ENCODE measurements at places on chromosomes 6 and 20. TPM values are rescaled to one million over a fixed set of nuclear protein-coding genes. Genes with fewer than 3 reads are reported as not detected.
A peak's percentile ranks its signal among the peaks of the same experiment; 100 is the strongest.

The FOXS1 gene
- not detected for total RNA-seq

The ELOVL4 gene
- 3.2 TPM for total RNA-seq

The NDRG3 gene
- total RNA-seq, result 30.7 TPM

The CST3 gene
- not detected for total RNA-seq

The FERMT1 gene
- total RNA-seq, result 0.48 TPM

The DEFB114 gene
- not detected for total RNA-seq

The ITPA gene
- total RNA-seq, result 85.6 TPM

The TUBB1 gene
- total RNA-seq, result 0.08 TPM

The KCNQ2 gene
- total RNA-seq, result not detected

The CLIC1 gene
- total RNA-seq, result 406 TPM

The BPI gene
- not detected for total RNA-seq

The TCP11 gene
- total RNA-seq, result not detected

The EMILIN3 gene
- not detected for total RNA-seq

The SYCP2 gene
- total RNA-seq, result 6.7 TPM

The PCSK2 gene
- not detected for total RNA-seq

The FAXC gene
- total RNA-seq, result 0.65 TPM

The FAM8A1 gene
- total RNA-seq, result 3.2 TPM

The LTA gene
- 567 TPM for total RNA-seq

DNA sequence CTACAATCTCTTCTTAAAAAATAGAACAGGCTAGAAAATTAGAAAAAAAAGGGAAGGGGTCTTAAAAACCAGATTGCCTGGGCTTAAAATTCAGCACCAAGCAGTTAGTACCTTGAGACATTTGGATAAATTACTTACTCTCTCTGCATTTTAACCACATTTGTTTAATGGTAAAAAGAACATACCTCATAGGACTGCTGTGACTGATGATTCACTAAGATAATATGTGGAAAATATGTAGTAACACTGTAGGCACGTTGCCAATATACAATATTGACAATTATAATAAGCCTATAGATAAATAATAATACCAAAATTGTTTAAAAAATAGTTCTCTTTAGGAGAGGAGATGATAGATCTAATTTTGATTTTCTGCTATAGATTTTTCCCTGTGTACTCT is 750.4 kb downstream of the TENT5A start:
- ATAC-seq, result no peak

DNA sequence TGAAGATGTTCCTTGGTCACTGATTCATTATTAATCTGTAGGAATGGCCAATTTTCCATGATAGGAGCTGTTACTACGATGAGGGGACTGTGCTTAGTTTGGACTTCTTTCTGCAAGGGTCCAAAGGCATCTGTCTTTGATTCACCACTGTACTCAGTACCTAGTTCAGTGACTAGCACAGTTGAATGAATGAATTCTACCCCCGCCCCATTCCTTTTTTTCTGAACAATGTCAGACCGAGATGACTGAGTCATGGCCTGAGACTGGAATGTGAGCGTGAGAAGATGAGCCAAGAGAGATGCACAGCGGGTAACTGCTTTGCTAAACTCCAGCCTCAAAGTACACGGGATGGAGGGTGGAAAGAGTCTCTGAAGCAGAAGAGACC is 419 bp upstream of the SNHG17 start:
- ATAC-seq, result peak; percentile 10

- no peak for ATAC-seq
Observed at GRCh38 chr6:3290931-3291211, 32.1 kb downstream of the PSMG4 start.

- ATAC-seq, result no peak
Observed at GRCh38 chr6:88804701-88805100, 158.7 kb downstream of the RNGTT start.

- no peak for ATAC-seq
Observed at GRCh38 chr6:169074526-169074925, 179.1 kb downstream of the THBS2 start.

- ATAC-seq, result no peak
Observed at GRCh38 chr20:46694484-46694883, 5.2 kb upstream of the TP53RK start.

DNA sequence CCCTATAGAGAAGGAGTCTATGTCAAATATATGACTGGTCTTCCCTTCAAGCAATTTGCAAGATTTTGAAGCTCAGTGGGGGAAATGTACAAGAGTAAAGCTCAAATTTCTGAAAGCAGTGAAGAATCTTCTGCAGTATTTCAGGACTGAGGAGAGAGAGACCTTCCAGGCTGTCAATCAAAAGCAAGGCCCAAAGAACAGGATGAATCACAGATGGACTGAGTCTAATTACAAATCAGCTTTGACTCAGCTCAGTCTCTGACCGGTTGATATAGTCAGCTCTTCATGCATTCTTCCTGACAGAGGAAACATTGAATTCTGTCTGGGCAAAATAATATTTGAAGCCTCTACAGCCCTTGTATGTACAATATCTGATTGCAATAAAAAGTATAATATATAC is 7.7 kb upstream of the HTR1B start:
- no peak for ATAC-seq

- ATAC-seq, result no peak
Observed at GRCh38 chr6:117592983-117593759, 9.1 kb downstream of the GOPC start.

- peak; percentile 100 for ATAC-seq
Observed at GRCh38 chr6:138465007-138465645, 34.2 kb downstream of the NHSL1 start.

DNA sequence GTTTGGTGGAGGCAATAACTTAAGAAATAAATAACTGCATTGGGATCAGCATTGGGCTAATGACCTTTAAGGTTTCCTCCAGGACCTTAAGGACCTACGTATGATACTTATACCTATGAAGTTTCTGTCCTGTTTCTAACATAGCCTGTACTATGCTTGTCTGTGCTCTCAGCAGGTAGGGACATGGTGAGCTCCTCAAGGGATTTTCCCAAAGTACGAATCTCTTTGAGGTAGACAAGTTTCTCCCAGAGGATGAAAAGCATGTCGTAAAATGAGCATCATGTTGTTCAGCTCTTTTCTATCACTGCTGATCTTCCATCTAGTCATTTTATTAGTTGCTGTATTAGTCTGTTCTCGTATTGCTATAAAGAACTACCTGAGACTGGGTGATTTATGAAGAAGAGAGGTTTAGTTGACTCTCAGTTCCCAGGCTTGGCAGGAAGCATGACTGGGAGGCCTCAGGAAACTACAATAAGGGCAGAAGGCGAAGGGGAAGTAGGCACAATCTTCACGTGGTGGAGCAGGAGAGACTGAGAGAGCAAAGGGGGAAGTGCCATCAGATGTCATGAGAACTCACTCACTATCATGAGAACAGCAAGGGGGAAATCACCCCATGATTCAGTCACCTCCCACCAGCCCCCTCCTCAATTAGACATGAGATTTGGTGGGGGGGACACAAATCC is 77.8 kb upstream of the TGM3 start:
- peak; percentile 91 for ATAC-seq

GRCh38 chr20:4086771-4087687 is 71.7 kb upstream of the RNF24 start:
- ATAC-seq, result no peak

DNA sequence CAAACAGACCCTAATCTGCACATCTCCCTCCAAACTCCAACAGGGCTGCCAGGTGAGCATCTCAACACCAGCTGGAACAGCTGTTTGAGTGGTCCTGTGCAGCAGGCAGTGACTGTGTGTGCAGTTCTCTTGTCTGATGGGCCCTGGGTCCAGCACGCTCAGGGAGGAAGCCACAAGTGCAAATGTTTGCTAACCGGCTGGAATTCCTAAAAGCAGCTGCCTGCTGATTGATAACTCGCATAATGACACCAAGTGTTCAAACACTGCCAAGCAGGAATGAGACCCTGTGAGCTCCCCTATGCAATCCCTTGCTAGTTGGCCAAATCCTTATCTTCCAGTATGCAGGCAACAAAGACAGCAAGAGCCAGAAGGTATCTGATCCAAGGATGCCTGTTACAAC is 650.6 kb downstream of the CBLN4 start:
- no peak for ATAC-seq

GRCh38 chr6:38784506-38785235 is 69.6 kb downstream of the DNAH8 start:
- no peak for ATAC-seq

- ATAC-seq, result no peak
Observed at GRCh38 chr6:45757443-45758130, 258.1 kb downstream of the CLIC5 start.

DNA sequence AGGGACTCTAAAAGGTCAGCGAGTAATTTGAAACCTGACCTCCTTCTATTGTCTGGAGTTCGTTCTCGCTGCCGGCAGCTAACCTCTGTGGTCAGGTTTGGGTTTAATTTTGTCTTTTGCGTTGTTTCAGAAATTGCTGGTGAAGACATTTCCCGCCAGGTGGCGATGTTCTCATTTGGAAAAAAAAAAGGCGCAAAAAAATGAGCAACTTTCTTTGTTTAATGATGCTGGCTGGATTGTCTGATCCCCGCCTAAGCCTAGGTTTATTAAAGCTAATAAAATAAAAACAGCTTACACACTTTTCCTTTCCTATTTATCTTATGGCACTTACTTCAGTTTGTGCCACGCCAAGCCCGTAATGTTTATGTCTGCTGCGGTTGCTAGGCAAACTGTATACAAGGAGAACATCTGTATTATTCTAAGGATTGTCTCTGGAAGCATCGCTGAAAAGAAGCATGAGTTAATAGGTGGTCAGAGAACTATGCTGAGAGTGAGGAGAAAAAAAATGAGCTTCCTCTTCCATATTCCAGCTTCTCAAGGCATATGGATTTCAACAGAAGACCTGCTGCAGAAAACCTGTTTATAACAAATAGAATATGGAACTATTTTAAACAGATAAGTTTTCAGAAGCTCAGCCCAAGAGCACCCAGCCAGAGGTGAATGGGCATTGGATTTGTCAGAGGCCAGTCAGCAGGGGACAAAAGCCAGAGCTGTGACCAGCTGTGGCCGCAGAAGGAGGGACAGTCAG is 205.7 kb downstream of the DOK5 start:
- no peak for ATAC-seq

- peak; percentile 53 for ATAC-seq
Observed at GRCh38 chr20:53736757-53737395, 143.2 kb upstream of the ZNF217 start.

DNA sequence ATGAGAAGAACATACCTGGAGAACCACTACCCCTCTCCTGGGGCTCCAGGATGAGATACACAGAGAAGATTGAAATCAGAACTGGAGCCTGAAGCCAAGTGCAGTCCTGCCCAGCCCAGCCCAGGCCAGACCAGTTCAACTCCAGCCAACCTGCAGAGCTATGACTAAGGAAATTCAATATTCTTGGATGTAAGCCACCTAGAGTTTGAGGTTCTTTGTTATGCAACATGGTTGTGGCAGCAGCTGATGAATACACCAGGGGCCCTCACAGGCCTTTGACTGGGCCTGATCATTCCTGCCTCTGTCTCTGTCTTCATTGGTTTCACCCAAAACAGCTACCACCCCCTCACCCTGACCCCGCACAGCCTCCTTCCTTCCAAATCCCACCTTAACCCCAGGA is 167.8 kb downstream of the LRFN2 start:
- no peak for ATAC-seq

DNA sequence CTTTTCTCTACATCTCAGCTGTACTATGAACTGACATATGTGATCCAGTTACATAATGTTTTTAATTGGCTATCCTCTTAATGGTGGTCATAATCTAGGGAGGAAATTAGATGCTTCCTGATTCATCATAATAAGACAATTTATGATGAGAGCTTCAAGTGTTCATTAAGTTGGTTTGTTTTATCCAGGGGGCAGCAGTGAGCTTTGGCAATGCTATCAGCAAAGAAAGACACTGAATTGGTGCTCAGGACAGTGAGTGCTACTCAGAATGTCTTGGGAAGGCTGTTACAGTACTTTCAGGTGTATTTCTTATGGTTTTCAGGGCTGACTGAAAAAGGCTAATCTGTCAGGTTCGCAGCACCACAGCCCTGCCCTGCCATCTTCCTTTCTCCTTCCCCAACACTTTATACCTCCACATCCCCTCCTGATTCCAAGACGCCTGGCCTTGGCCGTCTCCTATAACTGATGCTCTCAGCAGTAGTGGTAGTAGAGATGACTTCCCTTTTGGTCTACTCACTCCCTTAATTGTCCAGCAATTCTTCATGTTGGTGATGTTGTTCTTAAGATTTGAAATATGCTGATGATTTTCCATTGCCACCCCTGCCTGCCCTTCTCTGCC is 67.0 kb upstream of the TNFAIP3 start:
- ATAC-seq, result peak; percentile 80

- ATAC-seq, result no peak
Observed at GRCh38 chr6:132525866-132526265, 12.2 kb upstream of the TAAR9 start.

DNA sequence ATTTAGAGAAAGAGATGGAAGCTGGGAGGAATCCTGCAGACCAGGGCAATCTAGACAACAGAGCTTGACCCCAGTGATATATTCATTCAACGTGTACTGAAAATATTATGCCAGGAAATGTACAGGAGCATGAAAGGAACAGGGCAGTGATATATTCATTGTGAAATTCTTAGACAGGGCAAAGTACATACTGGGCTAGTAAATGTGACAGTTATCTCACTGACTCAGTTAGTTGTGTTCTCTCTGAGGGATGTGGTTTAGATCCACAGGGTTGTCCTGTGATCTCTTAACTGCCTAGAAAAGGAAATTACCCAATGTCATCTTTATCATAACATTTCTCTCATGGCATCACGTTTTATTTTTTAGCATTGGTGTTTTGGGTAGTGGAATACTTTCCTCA is 891.3 kb downstream of the EYS start:
- no peak for ATAC-seq

DNA sequence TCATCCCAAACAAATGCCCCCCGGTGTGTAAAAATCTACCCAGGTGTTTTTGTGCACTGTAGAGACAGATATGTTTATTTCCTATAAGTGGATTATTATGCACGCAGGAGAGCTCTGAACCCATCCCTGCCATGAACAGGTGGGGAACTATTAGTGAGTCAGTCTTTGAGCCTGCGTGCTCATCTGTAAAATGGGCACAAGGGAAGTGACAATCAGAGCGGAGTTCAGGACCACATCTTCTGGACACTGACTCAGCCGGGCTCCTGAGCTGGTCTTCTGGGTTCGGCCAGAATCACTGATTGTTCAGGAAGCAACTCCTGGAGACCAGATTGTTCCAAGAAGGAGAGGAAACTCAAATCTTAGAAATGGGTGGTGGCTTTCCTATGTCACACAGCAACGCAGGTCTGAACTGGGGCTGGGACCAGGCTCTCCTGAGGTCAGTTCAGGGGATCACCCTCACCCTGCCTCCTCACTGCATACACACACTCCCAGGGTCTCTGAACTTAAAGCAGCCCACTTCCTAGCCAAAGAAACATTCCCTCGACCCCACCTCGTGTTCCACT is 27.3 kb upstream of the TGM2 start:
- no peak for ATAC-seq

DNA sequence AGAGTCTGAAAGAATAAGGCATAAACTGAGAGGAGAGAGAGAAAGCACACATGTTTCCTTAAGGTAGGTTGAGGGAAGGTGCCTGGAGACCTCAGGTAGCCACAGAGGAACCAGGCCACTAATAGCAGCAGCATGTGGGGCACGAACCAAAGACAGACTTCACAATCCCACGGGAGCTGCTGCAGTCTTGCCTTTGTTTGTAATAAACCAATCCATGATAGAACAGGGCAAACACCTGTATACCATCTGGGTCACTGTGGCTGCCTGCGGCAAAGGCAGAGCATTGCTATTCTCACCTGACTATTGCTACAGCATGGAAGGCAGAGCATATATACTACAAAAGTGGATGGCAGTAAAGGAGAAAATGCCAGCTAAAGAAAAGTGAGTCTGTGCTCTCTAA is 36.3 kb downstream of the HEBP2 start:
- no peak for ATAC-seq
